ENCODE measurements at places on chromosomes 2 and 18.

DNA sequence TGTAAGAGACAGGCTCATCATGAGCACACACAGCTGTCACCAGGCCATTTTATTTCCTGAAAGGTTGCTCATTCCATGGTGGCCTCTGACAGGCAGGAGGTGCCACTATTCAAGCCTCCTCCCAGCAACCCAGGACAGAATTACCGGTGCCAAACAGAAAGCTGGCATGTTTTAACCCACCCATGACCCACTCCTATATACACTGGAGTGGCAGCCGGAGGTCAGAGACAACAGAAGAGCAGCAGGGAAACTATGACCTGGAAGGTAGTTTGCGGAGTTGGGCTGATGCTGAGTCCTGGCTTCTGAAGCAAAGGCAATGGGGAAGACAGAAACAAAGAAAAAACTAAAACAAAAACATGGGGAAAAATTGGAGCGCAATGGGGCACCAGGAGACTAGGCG, 2.3 kb downstream of the RFTN2 start:
- DNase-seq: no peak

- no peak for DNase-seq
Measured at GRCh38 chr2:61266632-61267505, 104.9 kb downstream of the C2orf74 start.

GRCh38 chr2:150125708-150126107, 361.8 kb downstream of the RND3 start:
- no peak for DNase-seq

DNA sequence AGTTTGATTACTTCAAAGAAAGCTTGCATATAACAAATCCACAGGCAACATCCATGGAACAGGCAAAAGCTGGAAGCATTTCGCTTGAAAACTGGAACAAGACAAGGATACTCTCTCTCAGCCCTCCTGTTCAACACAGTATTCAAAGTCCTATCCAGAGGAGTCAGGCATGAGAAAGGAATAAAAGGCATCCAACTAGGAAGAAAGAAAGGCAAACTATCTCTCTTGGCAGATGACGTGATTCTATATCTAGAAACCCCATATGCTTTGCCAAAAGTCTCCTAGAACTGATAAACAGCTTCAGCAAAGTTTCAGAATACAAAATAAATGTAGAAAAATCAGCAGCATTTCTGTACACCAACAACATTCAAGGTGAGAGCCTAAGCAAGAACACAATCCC, 34.1 kb upstream of the MC4R start:
- no peak for DNase-seq

DNA sequence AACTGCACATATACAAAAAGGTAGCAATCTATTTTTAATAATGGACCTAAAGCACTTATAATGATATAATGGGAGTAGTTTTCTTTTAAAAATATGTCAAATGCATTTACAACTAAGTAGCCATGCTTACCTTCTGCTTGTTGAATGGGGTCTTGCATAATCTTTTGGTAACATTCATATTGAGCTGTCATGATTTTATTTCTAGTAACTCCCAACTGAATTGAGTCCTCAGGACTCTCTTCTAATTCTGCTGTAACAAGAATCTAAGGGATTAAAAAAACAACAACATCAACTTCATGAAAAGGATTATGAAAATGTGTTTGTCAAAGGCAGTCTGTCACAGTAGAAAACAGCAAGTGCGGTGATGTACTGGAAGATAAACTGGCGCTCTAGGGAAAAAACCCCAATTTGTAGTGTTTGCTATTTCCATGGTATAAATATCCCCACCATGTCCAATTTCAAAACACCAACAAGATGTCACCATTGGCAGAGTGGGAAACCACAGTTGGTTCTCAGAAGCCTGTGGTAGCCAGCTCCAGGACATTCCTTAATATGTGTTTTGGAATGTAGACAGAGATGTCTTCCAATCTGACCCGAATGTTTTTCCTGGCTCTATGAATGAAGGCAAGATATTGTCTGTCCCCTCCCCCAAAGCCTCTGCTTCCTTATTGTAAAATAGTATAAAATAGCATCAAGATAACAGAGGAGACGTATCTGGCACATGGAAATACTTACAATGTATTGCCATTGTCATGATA, 64.8 kb downstream of the CALCRL start:
- DNase-seq: no peak

DNA sequence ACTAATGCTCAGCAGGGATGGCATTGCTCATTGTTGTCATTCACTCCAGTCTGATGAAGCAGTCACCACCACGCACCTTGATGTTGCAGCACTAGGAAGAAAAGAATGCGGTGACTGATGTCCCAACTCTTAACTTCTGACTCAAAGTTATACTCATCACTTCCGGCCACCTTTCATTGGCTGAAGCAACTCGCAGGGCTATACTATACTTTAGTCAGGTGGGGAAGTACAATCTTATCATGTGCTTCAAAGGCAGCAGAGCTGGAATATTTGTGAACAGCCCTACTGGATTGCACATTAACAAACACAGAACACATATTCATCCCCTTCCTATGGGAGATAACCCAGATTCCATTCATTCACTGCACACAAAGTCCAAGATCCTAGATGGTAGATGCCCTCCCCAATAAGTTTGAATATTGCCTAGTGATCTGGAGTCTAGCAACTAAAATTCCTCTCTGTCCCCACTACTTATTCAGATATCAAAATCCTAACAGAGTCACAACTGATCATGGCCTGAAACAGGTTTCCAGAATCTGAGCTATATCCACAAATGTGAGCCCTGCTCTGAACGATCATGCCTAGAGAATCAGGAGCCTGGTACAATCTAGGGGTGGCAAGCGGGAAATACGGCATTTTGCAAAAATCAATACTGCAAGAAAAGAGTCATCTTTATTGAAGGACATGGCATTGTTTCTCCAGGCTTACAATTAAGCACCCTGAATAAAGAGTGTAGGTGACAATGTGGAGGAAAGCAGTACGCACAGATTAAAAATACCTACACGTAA, 3.4 kb upstream of the SPATS2L start:
- no peak for DNase-seq

GRCh38 chr2:200454927-200455801, 54.7 kb downstream of the KCTD18 start:
- no peak for DNase-seq

DNA sequence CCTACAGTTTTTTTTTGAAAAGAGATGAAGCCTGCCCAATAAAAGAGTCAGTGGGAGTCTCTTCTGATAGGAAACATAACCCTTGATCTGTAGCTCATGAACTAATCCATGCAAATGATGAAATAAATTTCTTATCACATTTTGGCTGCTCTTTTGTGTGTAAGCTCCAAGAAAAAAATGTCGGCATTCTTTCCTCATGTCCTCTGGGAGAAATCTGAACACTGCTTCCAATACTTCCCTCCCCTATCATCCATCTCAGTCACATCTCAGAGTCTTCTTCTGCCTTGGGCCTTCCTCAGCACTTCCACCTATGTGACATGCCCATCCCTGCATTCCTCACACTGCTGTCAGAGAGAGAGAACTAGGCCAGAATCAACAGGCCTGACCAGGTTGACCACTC, 395.7 kb upstream of the ST6GAL2 start:
- DNase-seq: no peak

DNA sequence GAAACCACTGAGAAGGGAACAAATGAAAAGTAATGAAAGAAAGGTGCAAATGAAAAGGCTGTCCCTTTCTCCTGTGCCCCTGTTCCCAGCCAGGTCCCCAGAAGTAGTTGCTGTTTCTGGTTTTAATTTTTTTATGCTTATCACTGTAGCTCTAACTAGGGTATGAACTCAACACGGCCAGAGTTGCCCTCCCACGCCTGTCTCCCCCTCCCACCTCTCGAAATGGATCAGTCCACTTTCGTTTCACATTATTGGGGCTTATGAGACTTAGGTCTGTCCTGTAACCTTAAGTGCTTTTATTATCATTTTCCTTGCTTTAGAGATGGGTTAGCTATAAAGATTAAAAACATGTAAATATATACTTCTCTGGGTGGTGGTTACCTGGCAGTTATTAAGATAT, 8.6 kb downstream of the RBFA start:
- DNase-seq: no peak

- DNase-seq: peak; percentile 22
Measured at GRCh38 chr2:118032169-118033013, 18.5 kb upstream of the CCDC93 start.

GRCh38 chr2:218071218-218071937, 2.3 kb downstream of the RUFY4 start:
- DNase-seq: no peak

DNA sequence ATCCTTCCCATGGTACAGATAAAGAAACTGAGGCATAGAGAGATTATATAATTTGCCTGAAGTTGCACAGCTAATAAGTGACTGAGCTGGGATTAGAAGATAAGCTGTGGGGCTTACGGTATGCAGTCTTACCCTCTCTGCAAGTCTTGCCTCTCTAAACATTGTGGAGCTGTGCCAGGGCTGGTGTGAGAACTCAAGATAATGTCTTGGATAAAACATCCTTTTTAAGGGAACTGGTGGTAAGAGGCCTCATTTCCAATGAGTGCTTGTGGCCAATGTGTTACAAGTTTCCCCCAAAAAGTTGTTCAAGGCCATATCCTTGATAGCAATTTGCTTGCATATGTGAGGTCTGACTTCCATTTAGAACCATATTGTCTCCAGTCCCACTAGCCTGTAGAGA, 84.3 kb upstream of the ETAA1 start:
- DNase-seq: no peak

DNA sequence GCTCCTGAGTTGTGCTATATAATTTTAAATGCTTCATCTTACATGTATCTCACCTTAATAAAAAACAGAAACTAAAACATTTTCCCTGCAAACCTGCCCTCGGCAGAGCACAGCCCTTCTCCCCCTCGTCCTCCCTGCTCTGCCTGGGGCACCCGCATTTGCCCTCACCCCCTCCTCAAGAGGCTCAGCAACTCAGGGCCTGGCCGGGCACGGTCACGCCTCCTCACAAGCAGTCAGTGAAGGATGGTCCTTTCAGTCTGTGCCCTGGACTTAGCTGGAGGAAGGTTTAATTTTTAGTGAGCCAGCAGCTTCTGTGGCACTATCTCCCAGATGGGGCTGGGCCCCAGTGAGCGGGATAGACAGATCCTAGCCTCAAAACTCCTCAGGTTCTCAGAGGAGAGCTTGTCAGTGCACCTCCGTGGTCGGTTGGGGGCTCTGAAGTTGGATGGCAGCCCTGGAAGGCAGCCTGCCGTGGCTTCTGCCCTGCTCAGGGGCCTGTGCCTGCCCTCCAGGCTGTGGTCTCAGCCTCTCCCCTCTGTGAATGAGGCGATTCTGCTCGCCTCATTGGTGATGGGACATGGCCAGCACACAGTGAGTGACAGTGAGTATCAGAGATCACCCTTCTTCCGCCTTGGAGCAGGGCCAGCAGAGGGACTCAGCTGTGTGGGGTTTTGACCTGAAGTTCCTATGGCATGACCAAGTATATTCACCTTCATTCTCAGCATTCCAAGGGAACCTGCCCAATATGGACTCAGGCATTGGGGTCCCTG, 56.3 kb upstream of the AFF3 start:
- no peak for DNase-seq

DNA sequence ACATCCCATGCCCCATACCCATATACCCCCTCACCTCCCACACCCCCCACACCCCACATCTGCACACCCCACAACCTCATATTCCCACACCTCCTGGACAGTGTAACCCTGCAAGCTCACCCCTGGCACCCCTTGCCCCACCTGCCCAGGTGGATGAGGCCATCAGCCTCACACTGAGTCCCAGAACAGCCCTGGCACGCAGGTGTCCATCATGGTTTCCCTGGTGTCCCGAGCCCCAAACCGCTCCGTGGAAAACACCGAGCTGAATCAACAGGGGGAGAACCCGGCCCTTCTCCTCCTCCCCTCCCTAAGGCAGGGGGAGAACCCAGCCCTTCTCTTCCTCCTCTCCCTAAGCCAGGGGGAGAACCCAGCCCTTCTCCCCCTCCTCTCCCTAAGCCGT, 415.6 kb upstream of the SALL3 start:
- DNase-seq: no peak

- DNase-seq: no peak
Measured at GRCh38 chr2:144510294-144510991, 9.5 kb downstream of the ZEB2 start.

DNA sequence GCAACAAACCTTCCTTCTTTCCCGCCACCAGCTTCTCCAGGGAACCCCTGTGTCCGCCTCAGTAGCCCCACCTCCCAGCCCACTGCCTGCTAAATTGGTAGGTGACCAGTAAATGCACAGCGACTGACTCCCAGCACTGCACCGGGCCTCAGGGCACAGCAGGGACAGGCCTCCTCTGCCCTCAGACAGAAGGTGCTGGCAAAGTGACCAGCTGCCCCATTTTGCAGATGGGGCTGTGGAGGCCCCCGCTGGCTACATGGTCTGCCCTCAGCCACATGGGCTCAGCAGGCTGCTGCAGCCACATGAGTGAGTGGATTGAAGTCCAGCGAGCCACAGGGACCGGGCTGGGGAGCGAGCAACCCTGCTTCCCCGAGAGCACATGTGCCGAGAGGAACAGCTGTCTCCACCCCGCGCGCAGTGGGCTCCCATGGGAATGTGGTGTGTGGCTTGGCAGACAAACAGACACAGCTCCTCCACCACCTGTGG, 7.8 kb upstream of the NPPC start:
- DNase-seq: no peak

- DNase-seq: no peak
Measured at GRCh38 chr2:173922760-173923159, 42.4 kb downstream of the SP3 start.

- DNase-seq: no peak
Measured at GRCh38 chr2:219713110-219713509, 85.7 kb downstream of the SLC4A3 start.

DNA sequence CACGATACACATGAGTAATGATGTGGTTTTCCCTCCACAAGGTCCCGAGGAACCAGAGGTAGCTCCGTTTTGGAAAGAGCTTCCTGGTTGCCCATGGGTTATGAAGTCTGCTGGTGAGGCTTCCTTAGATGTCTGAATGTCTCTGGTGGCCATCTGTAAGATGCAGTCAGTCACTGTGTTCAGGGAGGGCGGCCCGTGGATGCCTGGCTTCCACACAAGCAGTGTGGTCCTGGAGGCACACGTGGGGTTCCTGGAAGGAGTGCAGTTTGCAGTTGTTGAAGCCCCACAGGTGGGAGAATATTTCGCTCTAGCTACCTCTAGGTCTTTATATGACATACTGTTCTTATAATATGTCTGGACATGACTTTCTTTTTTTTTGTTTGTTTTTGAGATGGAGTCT, 209.0 kb downstream of the FAM210A start:
- DNase-seq: no peak

DNA sequence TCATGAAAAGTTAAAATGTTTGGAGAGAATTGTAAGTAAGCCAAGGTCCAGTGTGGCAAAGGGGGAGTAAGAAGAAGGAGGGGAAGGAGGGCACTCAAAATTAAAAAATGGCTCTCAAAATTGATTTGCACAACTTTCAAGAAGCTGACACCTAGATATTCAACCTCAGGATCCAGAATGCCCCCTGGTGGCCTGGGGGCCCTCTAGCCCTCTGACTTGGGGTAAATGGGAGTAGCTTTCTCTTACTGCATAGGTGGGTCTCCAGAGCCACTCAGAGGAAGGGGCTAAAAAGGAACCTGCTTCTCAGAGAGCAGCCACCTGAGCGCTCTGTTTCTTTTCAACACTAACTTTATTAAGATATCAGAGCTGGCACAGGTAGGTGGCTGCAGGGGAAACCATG, 968.5 kb downstream of the BCL11A start:
- no peak for DNase-seq

GRCh38 chr2:112793449-112793978, 9.2 kb upstream of the IL1A start:
- no peak for DNase-seq
